Renal cortex interstitium (tissue), 15 donors: ENCODE measurements at places on chromosomes 1 and 21. TPM values are rescaled to one million over a fixed set of nuclear protein-coding genes. Genes with fewer than 3 reads are reported as not detected.

Gene OLFML2B
- 10.5 TPM for polyA plus RNA-seq

GRCh38 chr1:176051902-176052518, 155.1 kb downstream of the COP1 start:
- DNase-seq, result no peak

GRCh38 chr1:41305576-41306363, 55.5 kb upstream of the FOXO6 start:
- no peak for DNase-seq

Gene TNFRSF14
- 20.9 TPM for polyA plus RNA-seq

GRCh38 chr1:235367000-235367908, at the start of gene TBCE:
TBCE (plus strand) TSS chr1:235367427; CDS start chr1:235380050, 12,623 bp downstream.
- peak; percentile 96 for DNase-seq

DNA sequence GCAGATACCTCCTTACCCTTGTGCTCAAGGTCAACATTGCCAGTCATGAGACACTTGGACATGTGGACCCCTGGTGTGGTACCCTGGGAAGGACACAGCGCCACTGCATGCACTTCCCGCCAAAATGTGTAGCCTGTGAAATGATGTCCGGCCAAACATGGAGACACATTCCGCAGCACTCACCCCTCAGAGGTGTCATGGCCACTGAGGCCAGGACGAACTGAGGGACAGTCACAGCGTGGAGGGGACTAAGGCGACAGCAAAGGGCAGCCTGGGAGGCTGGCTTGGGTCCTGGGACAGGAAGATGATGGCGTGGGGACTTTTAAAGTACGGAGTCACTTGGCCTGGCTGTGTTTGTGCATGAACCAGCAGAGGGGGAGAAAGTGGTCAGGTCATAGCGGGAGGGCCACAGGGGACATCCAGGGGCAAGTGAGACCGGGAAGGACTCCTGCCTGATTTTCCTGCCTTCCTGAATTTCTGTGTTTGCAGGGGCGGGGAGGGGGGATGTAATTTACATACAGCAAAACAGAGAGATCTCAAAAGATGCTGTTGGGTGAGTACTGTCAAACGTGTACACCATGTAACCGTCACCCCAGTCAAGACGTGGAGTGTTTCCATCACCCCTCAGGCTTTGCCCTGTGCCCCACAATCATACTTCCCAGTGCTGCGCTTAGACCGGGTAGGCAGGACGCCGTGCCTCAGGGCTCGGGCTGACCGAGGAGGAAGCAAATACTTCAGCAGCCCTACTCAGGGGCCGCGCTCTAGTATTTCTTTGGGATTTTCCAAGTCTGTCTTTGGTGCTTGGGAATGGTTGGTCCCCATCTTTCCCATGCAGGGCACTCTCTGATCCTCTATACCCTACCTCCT, 45.2 kb downstream of the WDR4 start:
- no peak for DNase-seq

DNA sequence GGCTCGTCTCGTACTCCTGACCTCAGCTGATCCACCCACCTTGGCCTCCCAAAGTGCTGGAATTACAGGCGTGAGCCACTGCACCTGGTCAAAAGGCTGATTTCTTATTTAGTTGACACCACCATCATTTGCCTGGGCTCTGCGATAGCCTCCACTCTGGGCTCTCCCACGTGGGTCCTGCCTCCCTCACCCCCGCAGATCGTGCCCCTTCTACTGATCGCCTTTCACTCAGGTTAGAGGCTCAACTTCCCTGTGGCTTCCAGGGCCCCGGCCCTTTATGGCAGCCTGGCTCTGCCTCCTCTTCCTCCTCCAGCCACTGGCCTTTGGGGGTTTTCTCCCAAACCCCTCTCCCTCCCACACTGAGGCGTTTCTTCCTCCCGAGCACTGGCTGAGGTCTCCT, 2.5 kb upstream of the MFAP2 start:
- DNase-seq, result no peak

GRCh38 chr1:214603819-214604252, 841 bp downstream of the CENPF start:
- no peak for DNase-seq

GRCh38 chr1:241917487-241917886, 40.1 kb upstream of the BECN2 start:
- no peak for DNase-seq

GRCh38 chr21:44727757-44728156, 16.4 kb upstream of the TSPEAR start:
- no peak for DNase-seq

DNA sequence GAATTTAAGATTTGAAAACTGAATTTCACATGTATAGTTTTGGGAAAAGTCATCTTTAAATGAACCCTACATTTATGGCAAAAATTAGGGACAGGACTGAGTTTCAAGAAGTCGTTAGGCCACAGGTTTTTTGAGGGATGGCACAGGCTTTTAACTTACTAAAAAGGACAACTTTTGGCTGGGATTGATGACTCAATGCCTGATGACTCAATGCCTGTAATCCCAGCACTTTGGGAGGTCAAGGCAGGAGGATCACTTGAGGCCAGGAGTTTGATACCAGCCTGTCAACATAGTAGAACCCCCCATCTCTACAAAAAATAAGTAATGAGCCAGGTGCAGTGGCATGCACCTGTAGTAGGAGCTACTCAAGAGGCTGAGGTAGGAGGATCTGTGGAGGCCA, 15.9 kb downstream of the UCK2 start:
- no peak for DNase-seq

DNA sequence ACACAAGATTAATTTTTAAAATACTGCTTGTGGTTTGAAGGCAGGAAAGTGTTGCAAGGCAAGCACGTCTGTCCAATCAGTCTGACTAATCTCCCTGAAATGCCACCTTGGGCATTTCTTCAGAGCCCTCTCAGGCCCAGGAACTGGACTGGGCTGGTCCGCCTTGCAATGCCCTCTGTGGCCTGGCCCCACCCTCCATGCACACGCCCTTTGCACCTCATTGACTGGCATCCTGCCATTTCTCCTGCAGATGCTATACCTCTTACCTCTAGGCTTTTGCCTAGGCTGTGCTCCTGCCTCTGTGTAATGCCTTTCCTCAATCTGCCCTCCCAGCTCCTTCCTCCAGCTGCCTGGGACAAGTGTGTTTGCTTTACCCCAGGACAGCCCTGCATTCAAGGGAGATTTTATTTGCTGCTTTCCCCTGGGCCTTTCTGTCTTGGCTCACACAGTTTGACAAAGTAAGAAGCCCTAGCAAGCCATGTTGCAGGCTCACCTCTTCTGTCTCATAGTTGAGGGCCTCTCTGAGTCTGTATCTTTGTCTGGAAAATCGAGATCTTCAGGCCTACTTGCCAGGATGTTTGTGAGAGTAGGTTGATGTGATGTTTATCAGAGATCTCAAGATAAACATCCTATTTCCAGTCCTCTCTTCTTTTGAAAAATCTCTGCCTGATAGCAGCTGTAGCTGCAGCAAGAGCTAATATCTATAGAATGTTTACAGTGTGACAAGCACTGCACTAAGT, 149.2 kb upstream of the JUN start:
- DNase-seq, result no peak

DNA sequence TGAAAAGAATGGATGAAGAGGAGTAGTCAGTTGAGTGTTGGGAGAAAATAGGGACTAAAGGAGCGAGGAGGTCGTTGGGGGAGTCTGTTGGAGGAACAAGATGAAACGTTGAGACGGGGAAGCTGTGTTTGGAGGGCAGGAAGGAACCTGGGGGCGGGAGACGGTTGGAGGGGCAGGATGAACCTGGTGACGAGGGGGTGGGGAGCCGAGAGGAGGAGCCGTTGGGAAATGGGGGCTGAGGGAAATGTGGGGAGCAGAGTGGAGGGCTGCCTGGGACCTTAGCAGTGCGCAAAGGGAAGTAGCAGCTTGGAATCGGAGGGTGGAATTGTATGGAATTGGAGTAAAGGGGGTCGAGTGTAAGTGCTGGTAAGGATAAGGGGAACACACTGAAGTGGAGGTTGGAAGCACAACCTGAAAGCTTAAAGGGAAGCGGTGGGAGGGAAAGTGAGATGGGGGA, 630 bp downstream of the MTF2 start:
- no peak for DNase-seq

- no peak for DNase-seq
Measured at GRCh38 chr1:185229981-185230380, 73.0 kb downstream of the SWT1 start.

DNA sequence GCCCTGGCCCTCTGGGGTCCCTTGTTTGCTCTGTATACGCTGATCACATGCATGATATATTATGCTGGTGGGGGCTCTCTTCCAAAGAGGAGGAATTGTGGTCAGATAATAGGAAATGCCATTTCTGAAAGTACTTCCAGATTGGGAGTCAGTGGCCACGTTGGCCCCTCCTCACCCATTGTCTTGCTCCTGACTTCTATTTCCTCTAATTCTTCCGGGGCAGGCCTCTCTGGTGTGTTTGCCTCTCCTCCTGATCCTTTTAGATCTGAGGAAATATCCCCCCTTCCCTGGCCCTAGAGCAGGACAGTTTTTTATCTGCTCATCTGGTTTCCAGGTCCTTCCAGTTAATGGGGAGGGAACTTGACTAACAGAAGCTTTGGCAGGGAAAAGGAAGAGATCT, 2.9 kb downstream of the VANGL2 start:
- DNase-seq, result no peak

Gene ZNF281
- 23.6 TPM for polyA plus RNA-seq

DNA sequence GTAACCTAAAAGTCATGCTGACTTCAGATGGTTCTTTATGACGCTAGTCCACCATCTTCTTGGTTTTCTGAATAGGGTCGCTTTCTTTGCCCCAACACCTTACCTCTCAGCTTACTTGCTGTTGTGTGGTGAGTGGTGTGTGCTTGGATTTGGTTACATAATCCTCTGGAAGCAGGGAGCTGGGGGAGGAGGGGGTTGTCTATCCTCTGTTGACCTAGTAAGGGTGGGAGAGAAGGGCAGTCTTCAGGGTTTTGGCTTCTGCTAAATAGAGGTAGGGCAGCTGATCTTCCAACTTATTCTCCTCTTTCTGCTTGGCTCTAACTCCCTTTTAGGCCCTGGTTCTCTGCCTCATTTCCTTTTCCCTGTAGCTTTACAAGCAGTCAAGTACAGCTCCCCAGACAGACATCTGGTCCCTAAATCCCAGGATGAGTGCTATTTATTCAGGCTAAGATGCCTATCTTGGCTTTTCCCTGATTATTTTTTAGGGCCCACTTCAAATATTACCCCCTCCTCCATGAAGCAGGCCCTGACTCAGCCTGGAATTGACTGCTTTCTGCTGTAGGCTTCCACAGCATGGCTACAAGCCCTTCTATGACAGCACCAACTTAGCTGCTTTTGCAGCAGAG, 6.4 kb upstream of the REN start:
- DNase-seq, result no peak

DNA sequence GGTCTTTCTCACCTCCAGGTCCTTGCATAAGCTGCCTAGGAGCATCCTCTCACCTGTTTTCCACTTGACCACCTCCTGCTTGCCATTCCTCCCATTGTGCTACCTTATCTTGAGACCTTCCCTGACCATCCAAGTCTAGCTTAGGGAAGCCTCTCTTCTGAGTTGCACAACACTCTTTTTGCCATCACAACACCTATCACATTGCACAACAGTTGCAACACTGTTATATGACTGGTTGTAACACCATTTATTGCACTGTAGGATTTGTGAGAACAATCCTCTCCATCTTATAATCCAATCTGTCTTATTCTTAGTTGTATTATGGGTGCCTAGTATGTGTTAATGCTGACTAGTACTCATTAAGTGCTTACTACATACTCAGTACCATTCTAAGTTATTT, 488.7 kb downstream of the OMA1 start:
- DNase-seq, result no peak

Gene FAM167B
- polyA plus RNA-seq, result 10.4 TPM

DNA sequence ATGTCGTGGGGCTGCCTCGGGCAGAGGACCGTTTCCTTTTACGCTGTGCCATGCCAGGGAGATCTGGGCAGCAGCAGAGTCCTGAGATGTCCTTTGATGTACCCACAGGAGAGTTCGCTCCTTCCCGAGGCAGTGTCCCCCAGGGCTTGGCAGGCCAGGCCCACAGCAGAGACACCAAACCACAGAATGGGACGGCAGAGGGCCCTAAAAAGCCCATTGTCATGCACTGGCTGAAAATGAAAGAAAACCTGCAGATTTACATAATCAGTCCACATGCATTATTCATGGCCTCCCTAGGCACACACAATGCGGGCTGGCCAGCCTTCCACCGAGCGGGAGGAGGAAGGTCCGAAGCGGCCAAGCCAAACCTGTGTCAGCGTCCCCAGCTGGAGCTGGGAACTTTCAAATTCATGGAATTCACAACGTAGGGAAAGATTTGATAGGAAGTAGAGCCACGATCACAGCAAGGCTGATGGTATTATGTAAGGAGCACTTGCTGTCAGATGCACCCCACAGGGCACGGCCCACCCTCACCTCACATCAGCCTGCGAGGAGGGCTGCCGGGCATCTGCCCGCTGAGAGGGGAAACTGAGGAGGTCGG, 25.3 kb upstream of the EFHD2 start:
- DNase-seq, result no peak

DNA sequence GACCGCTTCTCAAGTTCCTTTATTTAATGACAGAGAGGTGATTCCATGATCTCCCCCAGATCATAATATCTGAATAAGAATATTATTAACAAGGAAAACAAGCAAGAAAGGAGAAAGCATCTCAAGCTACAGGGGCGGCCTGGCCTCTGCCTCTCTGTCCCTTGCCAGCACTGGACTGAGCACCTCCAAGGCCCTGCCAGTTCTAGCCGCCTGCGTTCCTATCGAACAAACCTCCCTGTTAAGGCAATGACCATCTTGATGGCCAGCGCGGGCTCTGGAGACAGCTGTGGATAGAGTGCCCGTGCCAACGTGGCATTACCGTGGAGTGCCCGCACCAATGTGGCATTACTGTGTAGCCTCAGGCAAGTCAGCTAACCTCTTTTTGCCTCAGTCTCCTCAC, 84.8 kb downstream of the NPHP4 start:
- no peak for DNase-seq

DNA sequence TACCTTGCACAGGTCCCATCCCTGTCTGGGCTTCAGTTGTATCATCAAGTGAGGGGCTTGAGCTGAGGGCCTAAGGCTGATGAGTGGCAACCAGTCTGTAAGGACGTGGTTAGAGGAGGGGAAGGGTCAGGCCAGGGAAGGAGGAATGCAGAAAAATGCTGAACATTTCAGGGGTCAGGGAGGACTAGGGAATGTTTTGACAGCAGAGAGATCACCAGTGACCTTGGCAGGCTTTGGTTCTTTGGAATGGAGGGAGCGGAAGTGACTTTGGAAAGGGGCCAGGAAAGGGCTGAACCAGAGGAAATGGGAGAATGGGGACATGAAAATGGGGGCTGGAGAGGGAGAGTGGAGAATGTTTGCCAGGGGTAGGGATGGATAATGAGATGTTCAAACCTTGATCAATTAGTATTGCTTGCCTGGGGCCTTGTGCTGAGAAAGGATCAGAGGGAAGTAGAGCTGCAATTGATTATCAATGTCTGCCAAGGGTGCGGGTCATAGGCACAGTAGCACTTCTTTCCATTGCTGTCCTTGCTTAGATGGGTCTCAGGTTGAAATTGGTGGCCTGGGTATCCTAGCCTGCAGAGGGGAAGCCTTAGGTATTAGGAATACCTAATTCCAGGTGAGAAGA, 7.4 kb downstream of the LDLRAP1 start:
- DNase-seq, result no peak

Gene DUSP23
- polyA plus RNA-seq, result 31.5 TPM

- DNase-seq, result no peak
Measured at GRCh38 chr1:210074904-210075303, 136.9 kb downstream of the SYT14 start.

Gene PERM1
- polyA plus RNA-seq, result 0.14 TPM
